Stimulated activated CD8-positive, alpha-beta memory T cell treated with anti-CD3 and anti-CD28 coated beads, Interleukin-4, amount 100 ng/mL, for 24 hours (primary cell): ENCODE measurements at places on chromosomes 6 and 20.

- no peak for DNase-seq
Measured at GRCh38 chr6:90472716-90473115, 114.2 kb downstream of the MAP3K7 start.

- no peak for DNase-seq
Measured at GRCh38 chr20:33838035-33838864, 27.1 kb downstream of the CHMP4B start.

- DNase-seq = no peak
Measured at GRCh38 chr6:57305761-57306160, 11.7 kb upstream of the PRIM2 start.

GRCh38 chr20:48215536-48215935 lies 430.3 kb upstream of the SULF2 start:
- DNase-seq = no peak

DNA sequence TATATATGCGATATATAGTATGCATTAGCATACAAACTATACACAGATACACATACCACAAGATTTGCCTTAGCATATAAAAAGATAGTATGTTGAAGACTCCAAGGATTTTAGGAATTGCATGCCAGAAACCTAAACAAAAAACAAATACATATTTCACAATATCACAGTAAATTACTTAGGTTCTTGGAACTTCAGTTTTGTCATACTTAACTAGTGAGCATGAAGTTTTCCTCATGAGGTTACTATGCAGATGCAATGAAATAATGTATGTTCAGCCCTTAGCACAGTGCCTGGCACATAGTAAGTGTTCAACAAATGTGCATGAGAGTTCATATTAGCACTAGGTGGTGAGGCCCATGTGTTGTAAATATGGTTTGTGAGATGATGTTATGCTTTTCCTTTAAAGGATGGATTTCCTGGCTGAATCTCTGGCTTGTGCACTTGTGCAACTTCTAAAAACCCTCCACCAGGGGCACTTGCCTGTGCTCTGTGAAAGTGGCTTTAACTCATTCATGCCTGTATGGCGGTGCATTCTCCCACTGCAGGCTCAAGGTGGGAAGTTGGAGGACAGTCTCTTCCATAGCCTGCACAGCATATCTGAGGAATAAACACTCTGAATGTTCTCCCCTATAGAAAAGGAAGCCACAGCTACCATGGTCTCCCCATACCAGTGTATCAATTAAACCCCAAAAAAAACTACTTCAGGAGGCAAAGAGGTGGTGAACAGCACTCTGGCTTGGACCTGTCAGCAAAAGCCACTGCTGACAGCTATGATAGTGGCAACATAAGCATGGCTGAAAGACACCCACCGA lies 624.1 kb upstream of the CDH4 start:
- DNase-seq = no peak

DNA sequence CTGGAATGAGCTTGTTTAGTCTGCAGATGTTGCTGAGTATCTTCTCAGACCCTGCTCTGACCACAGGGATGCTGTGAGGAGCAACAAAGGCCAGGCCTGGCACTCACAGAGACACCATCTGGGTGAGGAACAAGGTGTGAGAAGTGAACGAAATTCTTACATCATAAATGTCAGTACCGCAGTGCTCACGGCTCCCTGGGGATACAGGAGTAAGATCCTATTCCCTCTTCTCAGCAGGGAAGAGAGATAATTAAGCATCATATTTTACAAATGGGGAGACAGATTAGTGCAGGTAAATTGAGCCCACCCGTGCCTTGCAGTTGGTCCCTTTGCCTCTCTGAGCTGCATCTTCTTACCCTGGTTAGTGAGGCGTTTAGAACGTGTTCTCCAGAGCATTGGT lies 106.2 kb downstream of the DTD1 start:
- no peak for DNase-seq

- no peak for DNase-seq
Measured at GRCh38 chr20:12928755-12929401, 79.9 kb upstream of the SPTLC3 start.

DNA sequence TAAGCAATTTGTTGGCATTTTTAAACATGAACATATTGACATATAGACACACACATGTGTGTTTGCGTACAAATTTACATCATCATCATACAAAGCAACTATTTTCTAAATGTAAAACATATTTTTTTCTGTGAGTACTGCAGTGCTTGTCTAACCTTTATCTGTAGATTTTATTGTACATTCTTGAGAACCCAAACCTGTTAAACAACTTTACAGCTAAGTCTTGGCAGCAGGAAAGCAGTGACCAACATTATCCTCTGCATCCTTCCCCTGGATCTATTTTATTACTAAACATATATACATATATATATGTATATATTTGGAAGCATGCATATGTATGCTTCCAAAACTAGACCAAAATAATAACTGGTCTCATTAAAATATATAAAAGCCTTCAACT lies 10.4 kb upstream of the PLCB1 start:
- DNase-seq = no peak

DNA sequence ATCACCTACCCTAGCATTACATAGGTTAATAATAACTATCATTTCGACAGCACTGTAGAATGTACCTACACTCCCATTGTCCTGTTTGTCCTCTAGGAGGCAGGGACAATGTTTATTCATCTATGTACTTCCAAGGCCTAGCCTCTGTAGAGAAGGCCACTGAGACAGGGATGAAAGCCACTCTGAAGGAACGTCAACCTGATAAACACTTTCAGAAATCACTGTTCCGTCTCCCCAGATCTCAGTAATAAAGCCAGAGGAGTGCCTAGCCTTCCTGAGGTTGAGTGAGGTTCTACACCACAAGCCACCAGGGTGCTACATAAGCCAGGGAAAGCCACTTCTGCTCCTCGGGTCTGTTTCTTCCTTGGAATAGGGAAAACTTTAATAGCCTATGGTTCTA lies 44.8 kb downstream of the POPDC3 start:
- DNase-seq = no peak

DNA sequence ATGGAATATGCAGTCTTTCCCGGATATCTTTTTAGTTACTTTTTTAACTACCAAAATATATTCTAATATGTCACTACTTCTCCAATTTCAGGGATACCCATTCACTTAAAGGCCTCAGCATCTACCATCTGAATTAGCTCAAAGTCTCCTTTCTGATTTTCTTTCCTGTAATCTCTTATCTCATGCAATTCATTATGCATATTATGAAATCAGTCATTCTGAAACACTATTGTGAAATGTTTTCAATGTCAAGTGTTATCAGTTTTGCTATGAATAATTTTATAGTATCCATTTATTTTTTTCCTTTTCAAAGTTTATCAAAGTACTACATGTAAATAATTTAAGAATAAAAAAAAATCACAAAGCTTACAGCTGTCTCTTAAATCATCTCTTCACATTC lies 41.2 kb upstream of the TPBG start:
- no peak for DNase-seq

- DNase-seq = no peak
Measured at GRCh38 chr6:53583451-53583850, 38.5 kb upstream of the GCLC start.

- DNase-seq = no peak
Measured at GRCh38 chr6:159945801-159946392, 23.0 kb upstream of the IGF2R start.

DNA sequence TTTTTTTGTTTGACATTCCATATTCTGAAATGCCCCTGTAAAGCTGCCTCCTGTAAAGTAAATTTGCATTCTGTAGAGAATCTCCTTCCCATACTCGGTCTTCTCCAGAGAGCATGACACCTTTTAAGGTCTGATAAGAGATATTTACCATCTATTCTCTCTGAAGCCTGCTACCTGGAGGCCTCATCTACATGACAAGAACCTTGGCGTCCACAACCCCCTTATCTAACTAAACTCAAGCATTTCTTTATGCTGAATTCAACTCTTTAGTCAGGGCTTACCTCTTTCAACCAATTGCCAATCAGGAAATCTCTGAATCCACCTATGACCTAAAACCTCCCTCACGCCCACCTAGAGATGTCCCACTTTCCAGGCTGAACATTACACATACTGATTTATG lies 51.6 kb downstream of the FAM184A start:
- no peak for DNase-seq

DNA sequence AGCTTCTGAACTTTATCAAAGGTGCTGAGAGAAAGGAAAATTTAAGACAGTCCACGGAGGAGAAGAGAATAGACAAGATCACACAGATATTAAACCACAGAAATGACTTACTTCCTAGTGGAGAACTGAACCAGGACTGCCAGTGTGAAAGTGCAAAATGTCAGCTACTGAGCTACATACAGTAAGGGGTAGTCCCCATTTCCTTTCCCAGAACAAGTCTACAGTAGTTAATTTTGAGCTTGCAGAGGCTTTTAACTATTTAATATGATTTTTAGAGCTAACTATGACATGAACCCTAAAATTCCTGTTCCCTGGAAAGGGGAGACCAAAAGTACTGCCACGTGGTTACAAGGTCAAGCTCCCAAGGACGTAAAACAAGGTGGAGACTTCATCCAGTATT lies 45.1 kb downstream of the CEP85L start:
- no peak for DNase-seq

DNA sequence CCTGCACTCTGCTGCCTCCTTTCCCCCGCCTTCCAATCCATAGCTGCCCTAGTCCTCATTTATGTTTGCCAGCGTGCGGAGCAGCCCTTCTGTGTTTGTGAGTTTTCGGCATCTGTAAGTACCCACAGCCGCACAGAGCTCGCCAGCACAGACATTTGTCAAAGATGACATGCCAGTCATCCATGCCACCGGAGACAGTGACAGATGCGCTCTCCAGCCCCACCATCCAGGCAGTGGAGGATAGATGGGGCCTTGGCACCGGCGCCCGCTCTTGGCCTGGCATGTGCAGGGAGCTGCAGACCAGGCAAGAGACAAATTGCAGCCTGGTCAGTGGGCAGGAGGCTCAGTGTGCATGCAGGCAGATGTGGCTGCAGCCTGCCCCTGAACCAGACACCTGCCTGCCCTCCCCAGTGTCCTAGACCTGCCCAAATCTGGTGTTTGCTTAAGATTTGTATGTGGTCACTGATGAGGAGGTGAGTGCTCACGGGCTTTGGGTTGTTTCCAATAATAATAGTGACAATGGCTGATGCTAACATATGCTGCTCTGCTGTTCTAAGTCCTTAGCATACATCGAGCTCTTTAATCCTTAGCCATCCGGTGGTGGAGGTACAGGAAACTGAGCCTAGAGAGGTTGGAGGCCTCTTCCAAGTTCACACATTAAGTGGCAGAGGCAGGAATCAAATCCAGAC lies 78.1 kb downstream of the UNC5CL start:
- no peak for DNase-seq

GRCh38 chr20:32206760-32207625 lies 550 bp downstream of the PLAGL2 start:
- no peak for DNase-seq

DNA sequence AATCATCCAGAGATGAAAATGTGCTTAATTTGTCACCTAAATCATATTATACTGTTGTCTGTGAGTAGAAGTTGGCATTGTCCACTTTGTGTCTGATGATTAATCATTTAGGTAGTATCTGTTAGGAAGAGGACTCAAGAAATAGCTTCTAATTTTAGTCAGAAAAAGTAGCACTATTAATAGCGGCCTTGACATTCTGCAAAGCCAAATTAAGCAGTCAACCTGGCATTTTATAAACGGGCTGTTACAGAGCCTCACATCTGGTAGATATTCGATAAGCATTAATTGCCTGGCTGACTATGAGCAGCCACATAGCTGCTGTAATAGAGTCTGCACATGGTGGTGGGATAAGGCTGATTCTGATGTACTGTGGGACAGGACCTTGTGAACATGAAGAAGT lies 99.5 kb downstream of the KLHL32 start:
- no peak for DNase-seq

- no peak for DNase-seq
Measured at GRCh38 chr20:22653658-22654642, 69.6 kb upstream of the FOXA2 start.

DNA sequence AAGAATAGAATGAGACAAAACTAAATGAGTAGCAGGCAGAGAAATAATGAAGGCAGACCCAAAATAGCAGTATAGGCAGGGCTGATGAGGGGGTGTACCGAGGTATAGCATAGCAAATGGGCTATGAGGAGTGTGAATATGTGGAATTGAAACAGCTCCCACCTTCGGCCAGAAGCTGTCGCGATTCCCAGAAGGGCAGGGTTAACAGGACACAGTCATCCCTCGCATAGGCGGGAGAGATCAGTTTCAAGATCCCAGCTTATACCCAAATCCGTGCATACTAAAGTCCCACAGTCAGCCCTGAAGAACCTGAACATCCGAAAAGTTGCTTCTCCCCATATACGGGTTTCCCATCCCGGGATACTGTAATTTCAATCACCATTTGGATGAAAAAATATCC lies 82.7 kb downstream of the PTPRK start:
- no peak for DNase-seq

GRCh38 chr20:18511571-18511970 lies 3.8 kb downstream of the SEC23B start:
- DNase-seq = no peak

DNA sequence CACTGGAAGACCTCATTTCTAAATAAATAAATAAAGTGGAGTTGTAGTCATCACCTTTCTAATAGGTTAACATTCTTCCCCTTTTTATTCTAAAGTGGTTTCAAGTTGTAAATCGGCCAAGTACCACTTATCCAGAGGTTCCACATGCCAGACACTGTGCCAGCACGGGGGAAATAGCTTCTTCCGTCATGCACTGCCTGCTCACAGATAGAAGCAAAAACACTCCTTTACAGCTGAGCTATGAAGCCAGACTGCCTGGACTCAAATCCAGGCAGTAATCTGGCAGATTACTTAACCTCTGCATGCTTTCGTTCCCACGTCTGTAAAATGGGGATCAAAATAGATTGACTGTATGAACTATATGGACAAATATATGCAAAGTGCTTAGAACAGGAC lies 17.2 kb upstream of the SCML4 start:
- no peak for DNase-seq

DNA sequence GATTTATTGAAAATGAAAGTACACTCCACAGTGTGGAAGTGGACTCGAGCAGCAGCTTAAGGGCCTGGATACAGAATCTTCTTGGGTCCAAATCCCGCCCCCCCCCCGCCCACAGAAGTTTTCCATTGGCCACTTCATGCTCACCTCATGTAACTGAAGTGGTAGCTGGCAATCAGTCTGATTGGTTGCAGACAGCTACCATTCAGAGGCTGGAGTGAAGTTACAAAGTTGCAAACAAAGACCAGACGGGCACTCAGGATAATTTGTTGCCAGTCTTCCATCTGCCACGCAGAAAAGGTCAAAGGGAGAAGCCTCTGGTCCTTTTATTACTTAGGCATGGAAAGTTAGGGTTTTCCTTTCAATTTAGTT lies 25.8 kb upstream of the FABP7 start:
- DNase-seq = no peak
